SJSA1 (cell line): ENCODE measurements at places on chromosomes 7 and 10. TPM values are rescaled to one million over a fixed set of nuclear protein-coding genes. Genes with fewer than 3 reads are reported as not detected.

CHST15 gene
- total RNA-seq, result 0.13 TPM in 1 of 2 replicates, not detected in the other

TIMM23B gene
- total RNA-seq, result 19.2 and 31.3 TPM in 2 replicates

ATOH7 gene
- total RNA-seq, result not detected in 2 replicates

CNPY1 gene
- not detected in 2 replicates for total RNA-seq

ARID5B gene
- 15.5 and 34.0 TPM in 2 replicates for total RNA-seq

FKBP6 gene
- total RNA-seq, result not detected in 2 replicates

TRIM74 gene
- not detected in 2 replicates for total RNA-seq
